ENCODE measurements at places on chromosomes 16 and 17.
A peak's percentile ranks its signal among the peaks of the same experiment; 100 is the strongest.

DNA sequence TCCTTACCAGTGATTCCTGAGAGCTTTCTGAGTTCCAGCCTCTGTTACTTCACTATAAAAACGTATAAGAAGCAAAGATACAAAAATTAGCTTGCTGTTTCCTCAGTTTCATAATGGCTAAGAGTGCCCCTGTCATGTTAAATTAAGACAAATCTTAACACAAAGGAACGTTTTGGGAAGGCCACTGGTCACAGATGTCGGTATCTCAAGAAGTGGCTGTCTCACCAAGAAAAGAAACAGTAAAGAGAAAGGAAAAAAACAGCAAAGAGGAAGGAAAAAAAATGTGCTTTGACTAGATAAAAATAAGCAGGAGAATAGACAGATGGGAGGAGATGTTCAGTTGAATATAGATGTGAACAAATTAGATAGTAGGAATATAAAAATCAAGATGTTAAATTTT lies 94.8 kb upstream of the AKTIP start:
- DNase-seq: no peak

GRCh38 chr16:69890114-69890891 lies 60.8 kb upstream of the CLEC18A start:
- DNase-seq: no peak

DNA sequence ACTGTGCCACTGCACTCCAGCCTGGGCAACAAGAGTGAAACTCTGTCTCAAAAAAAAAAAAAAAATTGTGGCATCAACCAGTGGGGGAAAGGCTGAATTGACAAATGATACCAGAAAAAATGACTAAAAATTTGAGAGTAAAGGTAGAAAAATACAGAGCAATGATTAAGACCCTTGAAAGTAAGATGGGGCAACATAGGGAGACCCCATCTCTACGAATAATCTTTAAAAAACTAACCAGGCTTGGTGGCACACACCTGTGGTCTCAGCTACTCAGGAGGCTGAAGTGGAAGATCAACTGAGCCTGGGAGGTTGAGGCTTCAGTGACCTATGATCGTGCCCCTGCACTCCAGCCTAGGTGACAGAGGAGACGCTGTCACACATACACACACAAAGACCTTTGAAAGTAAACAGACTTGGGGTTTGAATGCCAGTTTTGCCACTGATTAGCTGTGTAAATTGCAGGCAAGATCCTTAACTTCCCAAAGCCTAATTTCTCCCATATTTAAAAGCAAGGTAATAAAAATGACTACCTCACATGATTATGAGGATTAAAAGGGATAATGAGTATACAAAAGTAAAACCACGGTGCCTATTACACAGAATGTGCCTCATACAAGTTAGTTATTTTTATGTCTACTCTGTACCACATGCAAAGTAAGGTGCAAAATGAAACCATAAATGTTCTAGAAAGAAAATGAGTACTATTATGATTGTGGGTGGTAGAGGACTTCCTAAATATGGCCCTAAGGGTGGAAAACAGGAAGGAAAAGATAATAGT lies 21.7 kb upstream of the PAFAH1B1 start:
- DNase-seq: no peak

DNA sequence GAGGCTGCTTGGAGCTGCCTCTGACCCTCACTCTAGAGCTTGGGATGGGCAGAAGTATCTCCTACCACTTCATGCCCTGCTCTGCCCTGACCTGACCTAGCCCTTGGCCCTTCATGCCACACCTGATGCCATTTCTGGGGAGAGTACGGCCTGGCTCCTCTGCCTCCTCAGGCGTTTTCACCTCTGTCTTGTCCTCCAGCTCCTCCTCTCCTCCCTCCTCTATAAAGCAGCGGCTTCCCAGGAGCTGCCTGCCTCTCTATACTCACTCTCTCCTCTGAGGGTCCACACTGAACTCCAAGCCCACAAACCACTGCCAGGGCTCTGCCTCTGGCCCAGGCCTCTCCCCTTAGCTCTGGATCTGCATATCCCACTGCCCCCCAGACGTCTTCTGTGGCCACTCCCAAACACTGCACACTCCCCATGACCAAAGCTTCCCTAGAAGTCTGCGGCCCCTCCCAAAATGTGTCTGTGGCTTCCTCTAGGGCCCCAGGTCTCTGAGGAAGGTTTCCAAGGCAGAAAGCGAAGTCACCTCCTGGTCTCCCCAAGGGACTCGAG lies 52.6 kb downstream of the PITPNM3 start:
- no peak for DNase-seq

GRCh38 chr16:52834736-52835465 lies 217.8 kb downstream of the CHD9NB start:
- DNase-seq: no peak

- no peak for DNase-seq
Measured at GRCh38 chr16:14428043-14428442, 202.0 kb downstream of the PARN start.

GRCh38 chr17:65684631-65685030 lies 123.2 kb upstream of the AXIN2 start:
- DNase-seq: no peak

- DNase-seq: peak; percentile 95
Measured at GRCh38 chr16:3611146-3611975, at the start of gene SLX4. Gene SLX4 (minus strand): TSS chr16:3611606. CDS start chr16:3608964, 2,642 bp downstream.

DNA sequence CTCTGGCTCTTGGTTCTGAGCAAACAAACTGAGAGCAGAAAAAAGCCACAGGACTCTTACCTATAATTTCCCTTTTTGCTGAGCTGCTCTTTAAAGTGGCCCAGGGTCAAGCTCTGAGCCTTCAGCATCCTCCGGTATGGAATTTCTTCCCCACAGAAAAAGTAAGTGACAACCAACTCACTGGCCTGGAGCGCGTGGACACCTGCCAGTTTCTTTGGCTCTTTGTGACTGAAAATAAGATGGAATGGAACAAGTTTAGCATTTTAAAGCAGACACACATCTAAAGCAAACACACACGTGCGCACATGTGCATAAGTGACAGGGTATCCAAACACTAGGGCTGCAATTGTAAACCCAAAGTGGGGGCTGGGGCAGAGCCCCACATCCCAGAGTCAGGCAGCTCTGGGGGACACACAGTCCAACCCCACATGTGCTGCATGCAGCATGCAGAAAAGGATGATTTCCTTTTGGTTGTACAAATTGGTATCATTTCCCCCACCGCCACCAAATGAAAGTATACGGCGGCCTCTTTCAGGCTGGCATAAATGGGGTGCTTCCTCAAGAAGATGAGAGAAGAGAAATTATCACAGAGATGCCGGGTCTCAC lies 27.5 kb downstream of the AXIN2 start:
- no peak for DNase-seq

GRCh38 chr17:81434072-81434471 lies 38.8 kb downstream of the BAHCC1 start:
- no peak for DNase-seq

- peak; percentile 26 for DNase-seq
Measured at GRCh38 chr16:54936979-54937670, 6.5 kb downstream of the IRX5 start.

DNA sequence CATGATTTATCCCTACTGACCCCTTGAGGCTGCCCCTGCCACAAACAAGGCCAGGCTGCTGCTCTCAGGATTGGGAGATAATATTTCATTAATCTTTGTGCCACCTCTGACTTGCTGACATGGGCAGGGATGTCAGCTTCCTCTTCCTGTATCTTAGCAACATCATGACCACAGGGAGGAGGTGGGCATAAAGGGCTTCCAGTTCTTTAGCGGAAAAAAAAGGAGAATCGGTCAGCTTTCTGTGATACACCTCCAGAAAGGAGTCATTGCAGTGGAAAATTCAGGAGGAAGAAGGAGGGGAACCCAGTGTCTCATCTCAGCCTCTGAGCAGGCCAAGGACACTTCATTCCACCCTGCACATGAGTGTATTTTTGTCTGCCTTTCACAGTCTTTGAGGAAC lies 206.8 kb upstream of the SDK2 start:
- no peak for DNase-seq

- DNase-seq: no peak
Measured at GRCh38 chr16:84354306-84354705, 14.0 kb upstream of the ATP2C2 start.

- DNase-seq: peak; percentile 8
Measured at GRCh38 chr17:14833201-14833785, 431.8 kb downstream of the PMP22 start.

DNA sequence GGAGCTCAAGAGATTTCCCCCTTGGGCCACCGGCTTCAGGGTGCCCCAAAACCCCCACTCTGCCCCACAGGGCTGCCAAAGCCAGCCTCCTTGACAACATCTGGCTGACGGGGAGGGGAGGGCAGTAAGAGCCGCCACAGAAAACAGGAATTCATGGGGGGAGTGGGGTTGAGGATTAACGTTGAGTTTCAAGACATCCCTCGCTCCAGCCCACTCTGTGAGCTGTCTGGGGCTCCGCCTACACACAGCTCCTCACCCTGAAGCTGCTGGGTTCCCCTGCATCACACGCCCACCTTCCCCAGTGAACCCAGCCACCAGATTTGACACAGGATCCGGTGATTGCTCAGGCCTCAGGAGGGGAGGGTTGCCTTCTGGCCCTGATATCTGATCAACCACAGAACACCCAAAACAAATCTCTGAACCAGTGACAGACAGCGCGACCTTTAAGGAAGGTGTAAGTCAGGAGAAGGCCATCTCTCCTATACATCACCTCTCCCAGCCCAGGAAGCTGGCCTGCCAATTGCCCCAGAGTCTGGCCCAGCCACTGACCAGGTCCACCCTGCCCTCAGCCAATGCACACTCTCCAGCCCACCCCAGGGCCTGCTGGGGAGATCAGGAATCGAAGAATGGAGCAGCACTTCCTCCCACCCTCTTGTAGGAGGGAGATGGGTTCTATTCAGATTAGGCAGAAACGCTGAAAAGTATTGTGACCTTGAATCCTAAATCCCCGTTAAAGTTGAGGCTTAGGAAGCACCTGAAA lies 132.1 kb downstream of the CLEC16A start:
- DNase-seq: peak; percentile 77

- no peak for DNase-seq
Measured at GRCh38 chr17:12081720-12082119, 61.0 kb downstream of the MAP2K4 start.

GRCh38 chr17:32927201-32927723 lies 691 bp upstream of the TMEM98 start:
- DNase-seq: no peak

DNA sequence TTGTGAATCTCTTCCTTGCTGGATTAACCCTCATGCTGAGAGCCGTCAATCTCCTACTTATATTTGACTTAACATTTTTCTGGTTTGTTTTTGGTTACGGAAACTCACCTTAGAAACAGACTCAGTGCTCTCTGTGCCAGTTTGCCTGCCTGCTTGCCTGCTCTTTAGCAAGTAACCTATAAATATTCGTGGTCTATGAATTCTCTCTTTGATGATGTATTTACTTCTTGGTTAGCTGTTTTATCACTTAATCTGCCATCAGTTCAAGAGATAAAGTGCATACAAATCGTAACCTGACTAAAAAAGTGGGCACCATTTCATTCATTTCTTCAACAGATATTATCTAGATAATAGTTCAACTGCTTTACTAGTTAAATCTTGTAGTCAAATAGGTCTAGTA lies 26.7 kb downstream of the CYB5B start:
- no peak for DNase-seq

DNA sequence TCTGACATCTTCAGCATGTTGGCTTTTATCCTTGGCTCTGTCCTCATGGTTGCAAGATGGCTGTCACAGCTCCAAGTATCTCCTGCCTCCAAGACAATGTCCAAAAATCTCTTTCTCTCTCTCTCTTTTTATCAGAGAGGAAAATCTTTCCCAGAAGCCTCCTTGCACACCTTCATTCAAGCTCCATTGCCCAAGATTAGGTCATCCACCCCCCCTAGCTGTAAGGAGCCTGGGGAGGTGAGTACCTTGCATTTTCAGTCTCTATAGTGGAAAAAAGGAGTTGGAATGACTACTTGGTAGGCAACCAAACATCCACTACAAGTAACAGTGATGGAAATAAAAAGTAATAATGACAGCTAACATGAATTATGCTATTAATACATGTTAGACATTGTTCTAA lies 22.0 kb upstream of the NSMCE1 start:
- DNase-seq: no peak

GRCh38 chr17:2044263-2044894 lies 2.6 kb downstream of the OVCA2 start:
- DNase-seq: no peak

All from activated CD4-positive, alpha-beta T cell treated with anti-CD3 and anti-CD28 coated beads, Interleukin-2, Interleukin-6, amounts not matched to agents 100 ng/mL and 50 ng/mL, durations not matched to agents 16 hours and 8 hours (primary cell).